Stimulated activated CD4-positive, alpha-beta T cell treated with anti-CD3 and anti-CD28 coated beads, Interleukin-12 subunit alpha, Interleukin-12 subunit beta, amount 100 ng/mL, for 48 hours (primary cell): ENCODE measurements at places on chromosomes 2 and 18.

- no peak for DNase-seq
Measured at GRCh38 chr2:218781691-218782527, at the start of gene CYP27A1. Gene CYP27A1, plus strand, starts transcription at chr2:218782147. Its CDS starts 36 bp downstream, at chr2:218782183.

DNA sequence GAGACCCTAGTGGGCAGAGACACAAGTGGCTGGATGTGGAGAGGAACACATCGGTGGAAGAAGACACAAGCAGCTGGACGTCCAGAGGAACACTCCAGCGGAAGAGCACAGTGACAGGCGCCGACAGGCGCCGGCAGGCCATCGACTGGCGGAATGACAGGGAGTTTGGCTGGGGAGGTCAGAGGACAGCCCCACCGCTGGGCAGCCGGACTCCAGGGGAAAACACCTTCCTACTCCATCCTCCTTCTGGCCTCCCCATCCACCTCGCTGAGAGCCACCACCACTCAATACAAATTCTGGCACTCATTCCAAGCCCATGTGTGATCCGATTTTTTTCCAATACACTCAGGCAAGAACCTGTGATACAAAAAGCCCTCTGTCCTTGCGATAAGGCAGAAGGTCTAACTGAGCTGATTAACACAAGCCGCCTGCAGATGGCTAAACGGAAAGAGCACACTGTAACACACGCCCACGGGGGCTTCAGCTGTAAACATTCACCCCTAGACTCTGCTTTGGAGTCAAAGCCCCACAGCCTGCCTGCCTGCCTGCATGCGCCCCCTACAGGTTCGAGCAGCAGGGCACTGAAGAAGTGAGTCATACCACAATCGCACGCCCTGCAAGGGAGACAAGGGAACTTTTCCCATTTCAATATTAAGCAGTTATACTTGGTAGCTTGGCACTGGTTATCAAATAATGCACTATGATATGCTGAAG is 50.2 kb upstream of the LRP1B start:
- DNase-seq: no peak

DNA sequence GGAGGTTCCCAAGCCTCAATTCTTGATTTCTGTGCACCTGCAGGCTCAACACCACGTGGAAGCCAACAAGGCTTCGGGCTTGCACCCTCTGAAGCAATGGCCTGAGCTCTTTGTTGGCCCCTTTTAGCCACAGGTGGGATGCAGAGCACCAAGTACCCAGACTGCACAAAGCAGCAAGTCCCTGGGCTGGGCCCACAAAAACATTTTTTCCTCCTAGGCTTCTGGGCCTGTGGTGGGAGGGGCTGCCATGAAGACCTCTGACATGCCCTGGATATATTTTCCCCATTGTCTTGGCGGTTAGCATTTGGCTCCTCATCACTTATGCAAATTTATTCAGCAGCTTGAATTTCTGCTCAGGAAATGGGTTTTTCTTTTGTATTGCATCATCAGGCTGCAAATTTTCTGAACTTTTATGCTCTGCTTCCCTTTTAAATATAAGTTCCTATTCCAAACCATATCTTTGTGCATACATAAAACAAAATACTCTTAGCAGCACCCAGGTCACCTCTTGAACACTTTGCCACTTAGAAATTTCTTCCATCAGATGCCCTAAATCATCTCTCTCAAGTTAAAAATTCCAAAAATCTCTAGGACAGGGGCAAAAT is 9.0 kb upstream of the MATN3 start:
- DNase-seq: no peak

GRCh38 chr2:167581961-167582574 is 665.3 kb downstream of the STK39 start:
- no peak for DNase-seq

GRCh38 chr2:25215948-25216679 is 47.7 kb upstream of the POMC start:
- peak; percentile 61 for DNase-seq

DNA sequence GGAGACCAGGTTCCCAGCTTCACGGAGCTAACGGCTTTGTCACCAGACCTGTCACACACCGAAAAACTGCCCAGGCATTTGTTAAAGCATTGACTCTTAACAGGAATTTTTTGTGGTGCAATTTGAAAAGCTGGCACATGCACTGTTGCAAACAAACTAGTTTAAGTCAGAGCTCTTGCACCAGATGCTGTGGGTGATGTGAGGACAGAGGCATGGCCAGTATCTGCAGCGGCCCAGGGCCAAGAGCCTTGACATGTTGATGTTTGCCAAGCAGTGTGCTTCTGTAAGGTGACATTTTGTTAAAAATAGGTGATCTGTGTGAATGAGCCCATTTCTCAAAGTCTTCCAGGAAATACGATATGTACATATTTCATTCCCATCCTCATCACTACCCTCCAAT is 142.5 kb downstream of the MTCL1 start:
- no peak for DNase-seq

- DNase-seq: no peak
Measured at GRCh38 chr2:239238381-239238780, 162.4 kb downstream of the HDAC4 start.

DNA sequence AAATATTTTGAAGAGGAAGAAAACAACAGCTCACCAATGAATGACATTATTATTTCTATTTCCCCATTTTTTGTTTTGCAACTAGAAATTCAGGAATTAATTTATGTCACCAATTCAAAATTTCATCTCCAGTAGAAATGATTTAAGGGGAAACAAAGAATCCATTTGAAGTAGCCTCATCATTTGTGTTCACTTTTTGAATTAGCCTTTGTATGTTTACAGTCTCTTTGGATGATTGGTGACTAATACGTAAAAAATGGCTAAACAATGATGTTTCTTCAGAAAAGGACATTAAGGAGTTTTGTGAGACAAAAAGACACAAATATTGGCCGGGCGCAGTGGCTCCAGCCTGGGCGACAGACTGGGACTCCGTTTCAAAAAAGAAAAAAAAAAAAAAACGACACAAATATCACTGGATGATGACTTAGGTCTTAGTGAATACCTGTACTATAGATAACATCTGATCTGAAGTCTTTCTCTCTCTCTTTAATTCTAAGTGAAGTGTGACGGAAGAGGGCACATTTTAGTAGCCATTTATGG is 313.2 kb downstream of the PIK3C3 start:
- DNase-seq: no peak

- no peak for DNase-seq
Measured at GRCh38 chr2:25881764-25882163, 3.5 kb upstream of the ASXL2 start.
